ENCODE measurements at places on chromosomes 1 and 21.

DNA sequence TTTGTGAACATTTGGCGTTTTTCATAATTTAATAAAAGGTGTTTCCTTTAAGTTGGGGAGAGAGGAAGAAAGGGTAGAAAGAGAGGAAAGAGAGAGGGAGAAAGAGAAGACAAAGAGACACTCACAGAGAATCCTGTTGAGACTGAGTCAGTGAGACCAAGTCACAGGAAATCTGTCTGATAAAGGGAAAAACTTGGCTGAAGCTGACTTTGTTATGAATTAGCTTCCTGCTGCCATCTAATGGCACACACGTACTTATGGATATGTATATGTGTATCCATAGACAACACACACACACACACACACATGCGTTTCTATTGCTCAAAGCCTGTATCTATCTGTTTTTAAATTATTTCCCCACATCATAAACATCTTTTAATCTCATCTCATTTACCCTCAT lies 42.5 kb upstream of the DISC1 start:
- no peak for DNase-seq

DNA sequence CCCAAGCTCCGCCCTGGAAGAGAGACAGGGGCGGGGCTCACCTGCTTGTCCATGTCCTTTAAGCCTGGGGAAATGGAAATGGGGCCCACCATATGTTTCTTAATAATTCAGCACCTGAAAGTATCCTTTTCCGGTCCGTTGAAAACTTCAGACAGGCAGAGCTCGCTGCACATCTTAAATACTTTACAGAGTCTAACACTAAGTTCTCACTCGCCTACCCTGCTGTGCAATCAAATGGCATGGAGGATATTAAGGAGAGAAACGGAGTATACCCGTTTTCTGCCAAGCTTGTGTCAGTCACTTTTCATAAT lies 467 bp upstream of the CC2D1B start:
- no peak for DNase-seq

- DNase-seq = no peak
Measured at GRCh38 chr1:4213366-4213973, 313.4 kb upstream of the C1orf174 start.

- DNase-seq = no peak
Measured at GRCh38 chr1:34846265-34846664, 13.3 kb downstream of the SMIM12 start.

DNA sequence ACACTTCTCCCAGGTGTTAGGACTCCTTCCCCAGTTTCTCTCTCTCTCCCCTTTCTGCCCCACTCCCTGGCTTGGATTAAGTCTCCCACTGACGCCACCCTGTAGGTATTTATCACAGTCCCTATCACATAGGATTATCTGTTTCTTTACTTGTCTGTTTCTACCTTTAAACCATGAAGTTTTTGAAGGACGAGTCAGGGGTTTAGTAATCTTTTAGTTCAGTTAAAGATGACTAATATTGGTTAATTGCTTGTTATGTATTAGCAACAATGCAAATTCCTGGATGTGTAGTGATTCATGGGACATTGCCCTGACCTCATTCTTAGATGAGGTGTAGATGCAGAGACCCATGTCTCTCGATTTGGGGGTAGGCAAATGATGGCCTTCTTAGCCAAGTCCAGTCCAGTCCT lies 6.4 kb downstream of the LAMC1 start:
- no peak for DNase-seq

- DNase-seq = no peak
Measured at GRCh38 chr1:1211541-1212441, 2.2 kb downstream of the TNFRSF4 start.

- DNase-seq = no peak
Measured at GRCh38 chr1:16371725-16372124, 4.7 kb downstream of the SZRD1 start.

DNA sequence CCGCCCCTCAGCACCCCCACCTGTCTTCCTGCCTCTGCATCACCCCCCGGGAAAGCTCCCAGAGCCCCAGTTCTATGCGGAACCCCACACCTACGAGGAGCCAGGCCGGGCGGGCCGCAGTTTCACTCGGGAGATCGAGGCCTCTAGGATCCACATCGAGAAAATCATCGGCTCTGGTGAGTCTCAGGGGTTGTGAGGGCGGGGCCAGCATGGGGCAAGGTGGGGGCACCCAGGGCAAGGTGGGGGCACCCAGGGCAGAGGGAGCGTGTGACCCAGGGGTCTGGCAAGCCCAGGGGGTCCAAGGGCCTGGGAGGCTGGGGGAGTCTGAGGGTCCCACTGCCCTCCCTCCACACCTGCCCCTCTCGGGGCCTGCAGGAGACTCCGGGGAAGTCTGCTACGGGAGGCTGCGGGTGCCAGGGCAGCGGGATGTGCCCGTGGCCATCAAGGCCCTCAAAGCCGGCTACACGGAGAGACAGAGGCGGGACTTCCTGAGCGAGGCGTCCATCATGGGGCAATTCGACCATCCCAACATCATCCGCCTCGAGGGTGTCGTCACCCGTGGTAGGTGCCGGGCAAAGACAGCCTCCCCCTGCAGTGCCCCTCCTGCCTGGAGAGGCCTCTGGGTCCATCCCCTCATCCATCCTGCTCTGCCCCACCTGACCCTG lies 34.1 kb downstream of the EPHA8 start:
- DNase-seq = no peak

Data from activated T-helper 1 cell treated with anti-CD3 and anti-CD28 coated beads, Interleukin-2, amount 50 U/mL, for 16 hours (primary cell).